Caki2 (cell line): ENCODE measurements at places on chromosomes 7 and 10. TPM values are rescaled to one million over a fixed set of nuclear protein-coding genes. Genes with fewer than 3 reads are reported as not detected.

Gene ABCF2
- total RNA-seq, result 36.8 and 47.9 TPM in 2 replicates

Gene UCMA
- not detected in 2 replicates for total RNA-seq

Gene GPER1
- total RNA-seq, result 2.5 and 7.7 TPM in 2 replicates

Gene IL2RA
- not detected in 2 replicates for total RNA-seq

Gene NKX2-3
- total RNA-seq, result 0.46 and 2.5 TPM in 2 replicates

Gene GSDME
- total RNA-seq, result 25.0 and 25.5 TPM in 2 replicates

Gene NUDT5
- total RNA-seq, result 157 and 168 TPM in 2 replicates

Gene CRPPA
- total RNA-seq, result 1.2 and 2.0 TPM in 2 replicates

Gene RTKN2
- 3.6 and 4.9 TPM in 2 replicates for total RNA-seq

Gene CFAP46
- not detected in 2 replicates for total RNA-seq

Gene HABP2
- 0.72 and 1.6 TPM in 2 replicates for total RNA-seq

Gene DRGX
- not detected in 2 replicates for total RNA-seq

Gene NIPSNAP2
- 6.8 and 17.0 TPM in 2 replicates for total RNA-seq

Gene PRF1
- total RNA-seq, result not detected in 2 replicates

Gene ETV1
- 2.5 and 8.4 TPM in 2 replicates for total RNA-seq

Gene CALML5
- total RNA-seq, result not detected in 2 replicates

Gene SLC18A3
- total RNA-seq, result not detected in 2 replicates

Gene ASB15
- not detected in 2 replicates for total RNA-seq

Gene ANKRD7
- total RNA-seq, result 1.9 and 4.0 TPM in 2 replicates

Gene SOSTDC1
- 0.26 TPM in 1 of 2 replicates, not detected in the other for total RNA-seq

Gene LIPJ
- total RNA-seq, result not detected in 2 replicates

Gene FGFR2
- total RNA-seq, result 7.4 and 13.5 TPM in 2 replicates

Gene MTG1
- total RNA-seq, result 65.6 and 75.7 TPM in 2 replicates

Gene PKD2L1
- not detected in 2 replicates for total RNA-seq

Gene CCDC146
- total RNA-seq, result 0.14 and 3.3 TPM in 2 replicates

Gene WNT16
- total RNA-seq, result not detected in 2 replicates

Gene EZH2
- total RNA-seq, result 9.4 and 23.7 TPM in 2 replicates

Gene SH2D4B
- not detected in 2 replicates for total RNA-seq

Gene SPDYE2
- total RNA-seq, result not detected in 2 replicates

Gene ST8SIA6
- not detected in 2 replicates for total RNA-seq

Gene PFKFB3
- total RNA-seq, result 40.8 and 58.2 TPM in 2 replicates

Gene ANKRD30A
- not detected in 2 replicates for total RNA-seq

Gene H2BK1
- not detected in 2 replicates for total RNA-seq

Gene CHST3
- 45.2 and 49.3 TPM in 2 replicates for total RNA-seq

Gene COBL
- total RNA-seq, result 0.35 and 1.3 TPM in 2 replicates

Gene OR2F1
- total RNA-seq, result not detected in 2 replicates

Gene MMRN2
- total RNA-seq, result 4.8 and 14.5 TPM in 2 replicates

Gene UCN3
- not detected in 2 replicates for total RNA-seq

Gene PPP1R17
- total RNA-seq, result not detected in 2 replicates

Gene TMEM178B
- total RNA-seq, result 9.5 and 15.9 TPM in 2 replicates

Gene PLEKHS1
- not detected in 2 replicates for total RNA-seq

Gene TMEM176B
- total RNA-seq, result not detected in 2 replicates

Gene FOXI2
- not detected in 2 replicates for total RNA-seq

Gene HOXA11
- not detected in 2 replicates for total RNA-seq

Gene C10orf143
- 4.8 TPM in 1 of 2 replicates, not detected in the other for total RNA-seq

Gene CUZD1
- total RNA-seq, result 2.5 TPM in 1 of 2 replicates, not detected in the other

Gene BAZ1B
- total RNA-seq, result 50.9 and 54.6 TPM in 2 replicates

Gene CPED1
- not detected in 2 replicates for total RNA-seq

Gene HOXA13
- 0.70 and 1.2 TPM in 2 replicates for total RNA-seq

Gene C10orf67
- 0.07 and 0.14 TPM in 2 replicates for total RNA-seq

Gene SPOCK2
- total RNA-seq, result 0.41 and 1.1 TPM in 2 replicates

Gene C7orf57
- total RNA-seq, result 0.26 and 1.6 TPM in 2 replicates

Gene PNLIPRP2
- total RNA-seq, result 1.4 TPM in 1 of 2 replicates, not detected in the other
